HAP-1 (cell line): ENCODE measurements at places on chromosomes 5 and 9.
A peak's percentile ranks its signal among the peaks of the same experiment; 100 is the strongest.

DNA sequence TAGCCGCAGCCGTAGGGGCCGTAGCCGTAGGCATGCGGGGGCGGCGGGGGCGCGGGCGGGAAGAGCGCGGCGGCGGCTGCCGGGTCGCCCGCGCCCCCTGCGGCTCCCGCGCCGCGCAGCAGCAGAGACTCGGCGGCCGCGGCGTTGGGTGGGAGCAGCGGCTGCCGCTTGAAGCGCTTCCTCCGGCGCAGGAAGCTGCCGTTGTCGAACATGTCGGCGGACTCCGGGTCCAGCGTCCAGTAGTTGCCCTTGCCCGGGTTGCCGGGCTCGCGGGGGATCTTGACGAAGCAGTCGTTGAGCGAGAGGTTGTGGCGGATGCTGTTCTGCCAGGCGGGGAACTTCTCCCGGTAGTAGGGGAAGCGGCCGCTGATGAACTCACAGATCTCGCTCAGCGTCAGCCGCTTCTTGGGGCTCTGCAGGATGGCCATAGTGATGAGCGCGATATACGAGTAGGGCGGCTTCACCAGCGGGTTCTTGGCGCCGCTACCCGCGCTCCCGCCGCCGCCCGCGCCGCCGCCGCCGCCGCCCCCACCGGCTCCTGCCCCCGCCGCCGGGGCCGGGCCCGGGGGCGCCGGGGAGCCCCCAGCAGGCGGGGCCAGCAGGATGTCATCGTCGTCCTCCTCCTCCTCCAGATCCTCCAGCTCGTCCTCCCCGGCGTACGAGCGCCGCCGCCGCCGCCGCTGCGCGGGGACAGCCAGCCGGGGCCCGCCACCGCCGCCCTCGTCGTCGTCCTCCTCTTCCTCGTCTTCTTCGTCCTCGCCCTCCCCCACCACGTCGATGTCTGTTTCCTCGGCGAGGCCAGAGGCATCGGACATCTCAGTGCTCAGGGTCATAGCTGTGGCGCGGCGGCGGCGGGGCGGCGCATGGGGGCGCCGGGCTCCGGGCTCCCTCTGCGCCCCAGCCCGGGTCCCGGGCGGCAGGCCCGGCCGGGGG, 781 bp downstream of the FOXD1 start:
- DNase-seq, result peak; percentile 32

DNA sequence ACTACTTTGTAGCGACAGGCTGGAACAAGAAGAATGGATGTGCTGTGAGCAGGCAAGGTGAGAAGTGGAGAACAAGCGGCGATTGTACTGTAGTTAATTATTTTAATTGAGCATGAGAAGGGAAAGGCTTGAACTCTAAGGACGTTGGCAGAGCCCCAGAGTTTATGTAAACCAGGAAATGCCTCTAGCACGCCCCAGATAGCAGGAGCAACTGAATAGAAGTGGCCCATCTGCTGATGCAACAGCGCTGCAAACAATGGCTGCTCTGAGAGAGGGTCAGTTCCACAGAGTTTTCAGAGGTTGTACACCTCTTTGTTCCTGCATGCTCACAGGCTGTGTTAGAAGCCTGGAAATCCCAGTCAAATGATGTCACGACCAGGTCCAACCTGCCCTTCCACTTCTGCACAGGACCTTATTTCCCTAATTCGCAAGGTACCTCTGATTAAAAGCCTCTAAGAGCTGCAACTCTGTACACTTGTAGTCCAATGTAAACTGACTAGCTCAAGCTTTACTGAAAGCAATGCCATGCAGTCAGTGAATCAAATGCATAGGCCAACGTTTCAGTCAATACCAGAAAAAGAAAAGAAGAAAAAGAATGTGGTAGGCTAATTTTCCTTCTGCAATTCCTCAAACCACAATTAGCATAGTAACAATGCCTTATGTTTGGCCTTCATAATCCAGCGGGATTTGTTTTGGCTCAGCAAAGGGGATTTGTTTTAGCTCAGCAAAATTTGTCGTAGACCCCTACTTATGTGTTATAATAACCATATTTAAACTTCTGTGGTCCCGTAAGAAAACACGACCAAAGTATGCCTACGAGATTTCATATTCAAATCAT, 119.6 kb upstream of the RETREG1 start:
- DNase-seq, result peak; percentile 97

GRCh38 chr5:126066836-126067235, 356.4 kb upstream of the GRAMD2B start:
- DNase-seq, result no peak

- DNase-seq, result no peak
Measured at GRCh38 chr9:134056483-134057306, 11.1 kb downstream of the BRD3 start.

DNA sequence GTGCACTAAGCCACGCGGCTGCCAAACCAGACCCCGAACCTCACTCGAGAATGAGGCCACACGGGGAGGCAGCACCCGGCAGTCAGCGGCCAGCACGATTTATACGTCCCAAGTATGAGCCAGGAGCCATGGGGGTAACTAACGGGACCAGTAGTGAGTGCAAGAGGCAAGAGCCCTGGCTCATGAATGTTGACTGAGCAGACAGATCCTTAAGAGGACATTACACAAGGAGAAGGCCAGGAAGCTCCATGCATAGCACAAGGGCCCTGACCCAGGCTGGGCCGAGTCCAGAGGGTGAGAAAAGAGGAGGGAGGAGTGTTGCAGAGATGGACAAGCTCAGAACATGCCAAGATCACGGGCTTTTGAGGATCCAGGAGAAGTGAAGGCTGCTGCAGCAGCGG, 58.6 kb upstream of the PHYKPL start:
- DNase-seq, result no peak

- DNase-seq, result no peak
Measured at GRCh38 chr9:23555851-23556250, 270.2 kb downstream of the ELAVL2 start.

- no peak for DNase-seq
Measured at GRCh38 chr9:93419023-93419422, 32.5 kb upstream of the FAM120A start.

DNA sequence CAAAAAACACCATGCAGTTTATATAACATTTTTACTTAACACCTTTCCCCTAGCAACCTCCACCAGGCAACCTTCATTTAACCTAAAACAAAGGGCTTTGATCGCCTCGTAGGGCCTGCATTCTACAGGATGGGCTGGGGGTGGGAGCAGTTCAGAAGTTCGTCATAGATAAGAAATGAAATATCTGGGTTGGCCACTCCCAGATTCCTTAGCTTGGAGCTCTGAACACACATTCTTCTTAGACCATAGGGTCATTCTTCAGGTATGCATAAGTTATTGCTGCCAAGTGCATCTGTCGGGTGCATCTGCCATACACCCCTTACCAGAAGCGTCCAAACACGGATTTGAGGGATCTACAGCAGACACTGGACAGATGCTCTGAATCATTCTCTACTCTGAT, 4.3 kb upstream of the SLC22A5 start:
- no peak for DNase-seq

DNA sequence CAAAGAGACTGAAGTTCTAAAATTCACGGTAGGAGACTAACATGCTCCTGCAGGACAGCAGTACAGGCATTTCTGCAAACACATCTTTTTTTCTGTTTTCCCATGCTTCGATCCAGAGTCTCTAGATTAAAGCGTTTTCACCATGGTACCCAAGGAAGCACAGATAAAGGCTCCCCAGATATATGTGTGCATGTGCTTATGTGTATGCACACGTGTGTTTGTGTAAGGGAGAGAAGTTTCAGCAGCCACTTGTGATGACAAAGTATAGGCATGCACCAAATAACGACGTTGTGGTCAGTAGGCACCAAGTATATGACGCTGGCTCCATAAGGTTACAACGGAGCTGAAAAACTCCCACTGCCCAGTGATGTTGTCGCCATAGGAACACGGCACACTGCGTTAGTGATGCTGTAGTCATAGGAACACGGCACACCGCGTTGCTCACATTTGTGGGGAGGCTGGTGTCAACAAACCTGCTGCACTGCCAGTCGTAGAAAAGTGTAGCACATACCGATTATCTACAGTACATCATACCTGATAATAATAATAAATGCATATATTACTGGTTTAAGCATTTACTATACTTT, 21.7 kb downstream of the MED10 start:
- no peak for DNase-seq

DNA sequence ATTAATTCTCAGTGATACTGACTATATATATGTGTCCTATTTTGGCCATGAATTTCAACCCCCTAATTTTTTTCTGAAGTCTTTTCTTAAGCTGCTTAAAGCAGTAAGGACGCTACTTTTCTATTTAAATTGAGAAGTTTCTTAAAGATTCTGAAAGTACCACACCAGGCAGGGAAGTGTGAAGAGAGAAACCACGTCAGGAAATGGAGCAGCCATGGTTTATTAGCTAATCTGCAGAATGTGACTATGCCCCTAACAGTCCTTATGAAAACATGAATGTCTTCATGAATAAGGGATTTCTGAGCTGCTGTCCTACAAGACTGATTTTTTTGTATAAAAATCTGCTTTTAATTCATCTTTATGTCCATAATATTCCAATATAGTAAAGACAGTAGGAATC, 1724.3 kb upstream of the C9orf72 start:
- DNase-seq, result no peak

DNA sequence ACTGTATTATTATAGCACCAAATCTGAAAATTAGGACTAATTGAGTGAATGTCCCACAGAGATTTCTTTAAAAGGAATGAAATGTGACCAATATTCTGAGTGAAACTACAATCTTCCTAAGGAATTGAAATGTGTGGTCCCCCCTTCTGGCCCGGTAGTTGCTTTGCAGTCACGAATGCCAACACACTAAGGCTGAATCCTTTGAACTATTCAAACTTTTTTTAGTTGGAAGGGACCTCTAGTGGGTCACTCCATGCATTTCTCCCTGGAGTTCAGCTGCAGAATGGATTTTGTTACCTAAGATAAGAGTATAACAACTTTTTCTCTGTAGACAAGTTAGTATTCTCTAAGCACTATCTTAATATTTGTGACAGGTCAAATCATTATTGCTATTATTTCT, 2.8 kb downstream of the CDH6 start:
- peak; percentile 91 for DNase-seq

- peak; percentile 25 for DNase-seq
Measured at GRCh38 chr5:142325725-142326479, 1.1 kb upstream of the SPRY4 start.

- no peak for DNase-seq
Measured at GRCh38 chr9:95736891-95737522, 138.5 kb upstream of the ERCC6L2 start.

DNA sequence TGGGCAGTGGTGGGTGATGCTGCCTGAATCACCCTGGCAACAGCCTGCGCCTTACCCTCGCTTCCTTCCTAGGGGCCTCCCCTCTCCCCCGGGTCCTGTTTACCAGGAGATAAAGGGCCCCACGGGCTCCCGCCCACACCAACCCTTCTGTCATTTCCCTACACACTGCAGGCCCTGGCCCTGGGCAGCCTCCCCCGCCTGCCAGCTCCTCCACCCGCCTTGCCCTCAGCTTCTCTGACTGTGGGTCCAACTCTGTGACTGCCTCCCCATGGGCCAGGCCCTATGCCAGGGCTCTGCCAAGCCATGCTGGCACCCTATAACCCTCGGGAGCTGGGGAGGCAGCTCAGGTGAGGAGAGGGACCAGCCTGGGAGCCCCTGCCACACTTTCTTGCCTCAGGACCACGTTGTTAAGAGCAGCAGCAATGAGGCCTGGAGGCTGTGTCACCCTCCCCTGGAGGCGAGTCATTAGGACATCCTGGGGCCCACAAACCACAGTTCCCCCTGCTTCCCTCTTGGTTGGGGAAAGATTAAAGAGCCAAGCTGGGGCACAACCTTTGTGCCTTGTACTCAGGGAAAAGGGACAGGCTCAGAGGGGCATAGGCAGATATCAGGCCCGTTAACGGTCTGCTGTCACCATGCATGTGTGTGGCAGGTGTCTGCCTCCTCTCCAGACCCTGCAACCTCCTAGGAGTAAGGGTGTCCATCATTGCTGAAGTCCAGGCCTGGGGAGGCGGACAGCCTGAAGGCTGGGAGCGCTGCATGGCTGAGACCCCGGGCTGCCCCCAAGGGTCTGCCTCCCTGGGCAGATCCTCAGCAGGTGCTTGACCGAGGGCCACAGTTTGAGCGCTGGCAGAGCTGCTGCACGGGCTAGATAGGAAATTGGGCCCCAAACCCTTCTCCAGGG, 2.8 kb downstream of the MGAT4B start:
- no peak for DNase-seq

DNA sequence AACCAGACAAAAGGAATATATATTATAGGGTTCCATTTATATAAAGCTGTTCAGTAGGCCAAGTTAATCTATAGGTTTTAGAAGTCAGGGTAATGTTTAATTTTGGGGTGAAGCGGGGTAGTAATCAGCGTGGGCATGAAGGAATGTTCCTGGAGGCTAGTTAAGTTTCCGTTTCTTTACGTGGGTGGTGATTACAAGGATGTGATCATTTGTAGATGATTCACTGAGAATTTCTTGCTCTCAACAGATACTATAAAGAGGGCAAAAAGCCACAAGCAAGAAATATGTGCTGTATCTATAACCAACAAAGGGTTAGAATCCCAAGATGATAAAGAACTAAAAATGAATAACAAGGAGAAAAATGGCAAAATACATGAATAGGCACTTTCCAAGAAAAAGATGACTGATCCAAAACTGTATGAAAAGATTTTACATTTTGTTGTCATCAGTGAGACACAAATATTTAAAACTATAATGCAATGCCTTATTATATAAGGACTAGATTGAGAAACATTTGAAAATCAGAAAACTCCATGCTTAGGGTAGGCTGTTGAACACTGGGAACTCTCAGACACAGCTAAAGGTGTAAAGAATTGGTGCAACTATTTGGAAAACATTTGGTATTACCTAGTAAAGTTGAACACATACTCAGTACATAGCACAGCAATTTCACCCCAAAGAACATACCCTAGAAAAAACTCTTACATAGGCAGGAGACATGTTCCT, 224.3 kb upstream of the S1PR3 start:
- DNase-seq, result no peak

DNA sequence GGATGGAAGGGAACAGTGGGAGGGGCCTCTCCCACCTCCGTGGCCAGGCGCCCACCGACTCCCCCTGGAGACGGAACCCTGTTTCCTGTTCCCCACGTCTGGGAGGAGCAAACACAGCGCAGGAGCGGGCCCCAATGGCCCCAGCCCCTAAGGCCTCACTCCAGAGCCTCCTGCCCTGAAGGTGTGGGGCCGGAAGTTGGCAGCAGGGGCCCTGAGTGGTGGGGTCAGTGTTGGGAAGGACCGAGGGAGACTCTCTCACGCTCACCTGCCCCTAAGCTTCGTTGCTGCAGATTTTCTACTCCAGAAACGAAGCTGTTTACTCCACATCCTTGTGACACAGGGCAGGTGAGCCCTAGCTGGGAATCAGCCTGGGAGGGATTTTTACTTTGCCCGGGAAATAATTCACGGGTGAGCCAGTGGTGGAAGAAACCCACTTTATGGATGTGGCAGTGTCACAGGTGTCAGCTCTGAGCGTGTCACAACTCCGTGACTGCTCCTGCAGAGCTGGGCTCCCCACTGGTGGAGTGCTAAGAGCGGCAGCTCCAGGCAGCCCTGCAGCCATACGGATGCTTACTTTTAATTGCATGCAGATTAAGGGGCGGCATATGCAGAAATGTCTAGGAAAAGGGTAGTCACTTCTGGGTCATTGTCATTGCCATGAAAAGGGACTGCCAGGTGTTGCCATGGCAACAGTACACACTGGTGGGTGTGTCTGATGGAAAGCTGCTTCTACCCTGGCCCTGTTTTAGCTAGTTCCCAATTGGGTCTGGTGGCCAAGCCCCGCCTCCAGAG, 77.5 kb upstream of the OLFM1 start:
- DNase-seq, result no peak

- no peak for DNase-seq
Measured at GRCh38 chr5:107564931-107565372, 105.8 kb downstream of the EFNA5 start.
